ENCODE measurements at places on chromosomes 6 and 20.

DNA sequence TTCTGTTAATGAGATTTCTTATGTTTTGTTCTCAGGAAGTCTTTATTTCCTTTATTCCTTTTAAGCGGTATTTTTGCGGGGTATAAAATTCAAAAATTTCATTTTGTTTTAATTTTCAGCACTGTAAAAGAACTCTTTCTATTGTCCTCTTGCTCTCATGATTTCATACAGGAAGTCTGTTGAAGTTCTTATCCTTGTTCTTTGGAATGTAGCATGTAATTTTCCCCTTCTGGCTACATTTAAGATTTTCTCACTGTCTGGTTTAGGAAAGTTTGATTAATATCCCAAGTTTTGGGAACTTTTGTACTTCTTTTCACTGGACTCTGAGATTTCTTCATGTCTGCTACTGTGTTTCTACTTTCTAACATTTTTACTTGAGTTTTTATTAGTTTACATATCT is 581.4 kb upstream of the GJE1 start:
- no peak for DNase-seq

- peak; percentile 17 for DNase-seq
Observed at GRCh38 chr20:46349035-46349741, 40.9 kb upstream of the CDH22 start.

DNA sequence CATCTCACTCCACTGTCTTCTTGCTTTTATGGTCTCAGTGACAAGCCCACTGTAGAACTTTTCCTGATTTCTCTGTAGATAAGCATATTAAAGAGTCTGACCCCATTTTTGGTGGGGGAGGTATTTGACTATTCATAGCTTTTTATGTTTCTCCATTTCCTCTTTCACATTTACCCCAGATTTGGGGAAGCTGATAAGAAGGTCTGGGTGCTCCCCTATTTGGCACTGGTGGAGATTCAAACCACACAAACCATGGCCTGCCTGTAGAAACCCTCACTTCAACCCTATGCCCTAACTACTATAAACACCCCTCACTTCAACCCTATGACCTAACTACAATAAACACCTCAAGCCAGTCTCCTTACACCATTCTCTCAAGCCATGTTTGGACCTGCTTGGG is 196.2 kb upstream of the SYNDIG1 start:
- DNase-seq, result no peak

DNA sequence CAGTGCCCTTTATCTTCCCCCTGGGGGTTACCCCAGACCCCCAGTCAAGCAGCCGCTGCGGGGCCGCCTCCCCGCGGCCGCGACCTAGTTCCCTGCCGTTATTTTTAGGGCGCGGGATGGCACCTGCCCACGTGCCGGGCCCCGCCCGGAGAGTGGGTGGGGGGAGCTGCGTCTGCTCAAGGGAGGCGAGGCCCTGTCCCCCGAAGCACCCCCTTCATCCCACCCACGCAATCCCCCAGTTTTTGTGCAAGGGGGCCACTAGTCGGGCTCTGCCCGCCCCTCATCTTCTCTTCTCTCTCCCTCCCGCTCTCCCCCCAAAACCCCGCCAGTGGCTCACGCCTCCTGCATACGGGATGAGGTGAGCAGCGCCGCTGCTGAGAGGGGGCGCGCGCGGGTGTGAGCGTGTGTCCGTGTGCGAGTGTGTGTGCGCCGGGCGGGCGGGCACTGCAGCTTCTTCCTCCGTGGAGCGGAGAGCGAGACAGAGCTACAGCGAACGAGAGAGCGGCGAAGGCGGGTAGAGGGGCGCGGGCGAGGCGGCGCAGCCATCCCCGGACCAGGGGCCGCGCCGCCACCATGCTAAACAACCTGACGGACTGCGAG is at the start of gene SLC12A5:
TSS of gene SLC12A5 (plus strand) at position 444 of the 600 bp plus-strand sequence. CDS start at position 574, 130 bp downstream.
- DNase-seq, result no peak

- no peak for DNase-seq
Observed at GRCh38 chr6:72770959-72771358, 149.1 kb downstream of the KCNQ5 start.

- DNase-seq, result no peak
Observed at GRCh38 chr6:143097224-143097795, 36.6 kb downstream of the AIG1 start.

DNA sequence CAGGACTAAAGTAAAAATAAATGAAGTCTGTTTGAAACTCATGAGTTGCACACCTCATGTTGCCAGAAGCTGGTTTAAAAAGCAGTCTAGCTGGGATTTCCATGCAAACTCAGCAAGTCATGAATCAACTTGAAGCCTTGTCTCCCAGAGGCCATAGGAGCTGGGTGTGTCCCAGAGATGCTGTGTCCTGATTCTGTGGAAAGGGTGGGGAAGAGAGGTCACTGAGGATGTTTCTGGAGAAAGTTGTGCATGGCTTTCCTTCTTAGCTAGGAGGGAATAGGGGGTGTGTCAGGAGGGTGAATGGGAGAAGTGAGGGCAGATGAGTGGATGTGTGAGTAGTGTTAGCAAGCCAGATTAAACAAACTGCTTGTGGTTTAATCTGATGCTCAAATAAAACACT is 111.3 kb downstream of the ADAT2 start:
- no peak for DNase-seq

- DNase-seq, result no peak
Observed at GRCh38 chr6:138044458-138044857, 62.8 kb downstream of the PERP start.

- no peak for DNase-seq
Observed at GRCh38 chr6:133548423-133549159, 307.4 kb downstream of the EYA4 start.

GRCh38 chr6:16825784-16826183 is 64.5 kb upstream of the ATXN1 start:
- DNase-seq, result no peak

All from stimulated activated CD4-positive, alpha-beta T cell treated with anti-CD3 and anti-CD28 coated beads, Interleukin-1b, Interleukin-23, amount 100 ng/mL, for 1 hour (primary cell).